ENCODE measurements at places on chromosomes 2 and 18.

DNA sequence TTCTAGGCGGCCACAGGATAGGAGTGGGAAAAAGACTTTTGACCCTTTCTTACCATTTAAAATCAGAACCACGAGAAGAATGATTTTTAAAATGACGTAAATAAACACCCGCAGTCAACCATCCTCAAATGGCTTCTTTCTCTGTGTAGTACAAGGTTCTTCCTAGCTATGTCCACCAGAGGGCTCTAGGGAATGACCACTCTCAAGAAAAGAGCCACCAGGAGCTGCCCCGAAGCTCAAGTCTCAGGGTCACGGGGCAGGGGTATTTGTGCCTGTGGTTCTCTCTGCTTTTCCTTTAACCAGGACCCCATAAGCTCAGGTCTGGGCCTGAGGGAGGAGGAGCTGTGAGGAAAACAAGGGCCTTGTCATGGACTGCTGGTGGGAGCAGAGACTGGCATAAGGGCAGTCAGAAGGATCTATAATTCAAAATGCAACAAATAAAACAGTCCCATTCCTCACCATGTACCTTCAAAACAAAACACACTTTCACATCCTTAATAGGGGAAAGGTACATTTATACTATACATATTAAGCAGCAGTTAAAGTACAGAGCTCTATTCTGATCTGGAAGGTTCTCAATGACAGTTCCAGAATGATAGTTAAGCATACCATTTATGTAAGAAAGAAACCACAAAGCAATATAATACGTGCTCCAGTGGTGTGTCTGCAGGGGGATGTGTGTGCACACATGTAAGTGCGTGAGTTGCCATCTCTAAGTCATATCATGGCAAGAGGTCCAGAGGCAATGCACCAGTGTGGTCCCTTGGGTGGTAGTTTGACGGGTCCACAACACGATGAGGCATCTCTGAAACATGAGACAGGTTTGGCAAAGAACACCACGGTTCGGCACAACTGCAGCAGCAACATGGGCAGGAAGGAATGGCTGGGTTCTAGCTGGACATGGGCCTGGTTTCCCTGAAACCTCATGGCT, 18.6 kb downstream of the LYPD1 start:
- DNase-seq = no peak

DNA sequence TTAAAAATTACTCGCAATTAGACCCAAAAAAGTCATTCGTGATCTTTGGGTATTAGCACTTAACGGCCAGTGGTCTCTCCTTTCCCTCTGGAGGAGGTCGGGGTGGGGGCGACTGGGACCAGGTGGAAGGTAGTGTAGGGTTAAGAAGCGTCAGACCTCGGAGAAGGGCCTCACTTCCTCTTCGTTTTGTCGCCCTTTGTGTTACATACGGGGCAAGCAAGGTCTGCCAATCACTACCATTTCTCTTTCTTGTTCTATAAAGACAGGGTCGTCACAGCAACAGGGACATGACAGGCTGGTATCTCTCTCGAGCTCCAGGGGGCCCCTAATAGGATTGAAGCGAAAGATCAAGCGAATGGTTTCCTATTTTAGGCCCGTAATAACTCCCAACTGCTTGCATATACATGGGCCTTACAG, 136.6 kb downstream of the INSIG2 start:
- DNase-seq = no peak

GRCh38 chr18:32905651-32906050, 132.8 kb upstream of the KLHL14 start:
- no peak for DNase-seq

GRCh38 chr18:1078301-1078700, 173.6 kb downstream of the ADCYAP1 start:
- DNase-seq = no peak

- no peak for DNase-seq
These were observed 241.6 kb downstream of the SEPTIN10 start for GRCh38 chr2:109372171-109372568.

DNA sequence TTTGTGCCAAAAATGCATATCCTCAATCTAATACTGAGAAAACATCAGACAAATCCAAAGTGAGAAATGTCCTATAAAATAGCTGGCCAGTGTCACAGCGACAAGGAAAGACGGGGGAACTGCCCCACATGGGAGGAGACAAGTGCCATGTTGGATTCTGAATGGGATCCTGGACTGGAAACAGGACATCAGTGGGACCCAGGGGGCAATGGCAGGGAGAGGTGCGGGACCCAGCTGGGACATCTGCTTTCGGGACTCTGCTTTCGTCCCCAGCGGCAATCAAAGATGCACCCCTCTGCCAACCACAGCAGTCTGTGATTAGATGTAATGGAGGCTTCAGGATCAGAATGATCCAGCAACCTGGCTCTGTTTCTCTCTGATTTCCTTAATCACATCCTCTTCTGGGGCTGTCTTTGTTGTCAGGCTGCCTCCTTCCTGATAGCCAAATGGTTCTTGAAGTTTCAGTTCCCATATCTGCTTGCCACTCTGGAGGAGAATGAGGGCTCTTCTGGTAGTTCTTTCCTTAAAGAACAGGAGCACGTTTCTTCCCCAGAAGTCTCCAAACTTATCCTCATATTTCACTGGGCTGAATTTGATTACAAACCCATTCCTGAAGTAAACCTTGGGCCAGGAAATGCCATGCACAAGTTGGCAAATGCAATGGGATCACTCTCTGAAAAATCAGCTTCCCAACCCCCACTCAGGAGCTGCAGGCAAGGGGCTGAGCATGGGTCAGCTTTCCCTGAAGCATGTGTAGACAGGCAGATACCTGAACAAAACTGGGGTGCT, 13.6 kb upstream of the PROC start:
- no peak for DNase-seq

- no peak for DNase-seq
These were observed 101.5 kb upstream of the SETBP1 start for GRCh38 chr18:44579028-44579702.

DNA sequence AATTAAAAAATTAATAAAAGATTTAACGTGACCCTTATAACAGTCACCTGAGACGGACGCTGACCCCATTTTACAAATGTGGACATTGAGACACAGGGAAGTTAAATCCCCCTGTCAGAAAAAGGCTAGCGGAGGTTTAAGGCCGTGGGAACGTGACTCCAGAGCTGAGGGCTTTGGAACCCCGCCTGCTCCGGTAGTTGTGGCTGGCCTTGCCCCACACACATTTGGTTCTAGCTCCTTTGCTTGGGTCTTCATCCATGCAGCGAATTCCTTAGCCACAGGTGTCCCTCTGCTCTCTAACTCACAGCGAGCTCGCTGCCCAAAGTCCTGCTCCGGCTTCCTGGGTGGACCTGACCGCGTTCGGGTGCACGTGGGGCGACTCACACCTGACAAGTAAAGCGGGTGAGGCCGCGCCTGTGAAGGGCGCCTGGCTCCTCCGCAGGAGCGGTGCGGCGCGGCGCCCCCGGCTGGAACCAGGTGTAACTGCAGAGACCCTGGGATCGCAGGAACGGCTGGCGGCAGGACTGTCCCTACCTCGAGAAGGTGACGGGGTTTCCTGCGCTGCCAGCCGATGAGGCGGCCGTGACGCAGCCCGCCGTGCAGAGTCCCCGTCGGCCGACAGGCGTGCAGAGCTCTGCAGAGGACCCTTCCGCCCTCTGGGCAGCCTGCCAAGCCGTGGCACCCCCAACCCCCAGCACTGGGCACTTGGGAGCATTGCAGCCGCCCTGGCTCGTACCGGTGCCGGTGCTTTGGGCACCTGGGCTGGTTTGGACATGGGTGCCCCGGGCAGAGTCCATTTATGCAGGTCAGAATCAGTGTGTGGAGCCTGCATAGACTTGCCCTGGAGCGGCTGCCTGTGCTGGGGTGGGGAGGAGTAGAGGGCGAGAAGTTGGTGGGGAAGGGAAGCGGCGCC, 2.4 kb upstream of the PROC start:
- no peak for DNase-seq
